Stimulated activated CD8-positive, alpha-beta memory T cell treated with anti-CD3 and anti-CD28 coated beads, Interleukin-15, amount 100 ng/mL, for 4 hours (primary cell): ENCODE measurements at places on chromosomes 5 and 9.

GRCh38 chr9:36163049-36163785 lies 6.0 kb upstream of the CCIN start:
- no peak for DNase-seq

DNA sequence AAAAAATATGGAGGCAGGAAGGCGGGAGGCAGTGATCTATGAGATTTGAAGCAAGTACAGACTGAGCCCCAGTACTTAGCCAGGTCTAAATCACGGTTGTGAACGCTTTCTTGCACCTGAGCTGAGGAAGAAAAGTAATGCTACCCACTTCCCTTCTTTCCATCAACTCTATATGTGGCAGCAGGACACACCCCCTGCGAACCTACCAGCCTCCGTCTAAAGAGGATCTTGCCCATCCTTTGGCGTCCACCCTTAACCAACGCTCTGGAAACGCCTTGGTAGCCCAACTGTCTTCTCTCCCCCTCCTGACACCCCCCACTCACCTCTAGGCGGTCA lies 545 bp downstream of the HMGCS1 start:
- DNase-seq = no peak

DNA sequence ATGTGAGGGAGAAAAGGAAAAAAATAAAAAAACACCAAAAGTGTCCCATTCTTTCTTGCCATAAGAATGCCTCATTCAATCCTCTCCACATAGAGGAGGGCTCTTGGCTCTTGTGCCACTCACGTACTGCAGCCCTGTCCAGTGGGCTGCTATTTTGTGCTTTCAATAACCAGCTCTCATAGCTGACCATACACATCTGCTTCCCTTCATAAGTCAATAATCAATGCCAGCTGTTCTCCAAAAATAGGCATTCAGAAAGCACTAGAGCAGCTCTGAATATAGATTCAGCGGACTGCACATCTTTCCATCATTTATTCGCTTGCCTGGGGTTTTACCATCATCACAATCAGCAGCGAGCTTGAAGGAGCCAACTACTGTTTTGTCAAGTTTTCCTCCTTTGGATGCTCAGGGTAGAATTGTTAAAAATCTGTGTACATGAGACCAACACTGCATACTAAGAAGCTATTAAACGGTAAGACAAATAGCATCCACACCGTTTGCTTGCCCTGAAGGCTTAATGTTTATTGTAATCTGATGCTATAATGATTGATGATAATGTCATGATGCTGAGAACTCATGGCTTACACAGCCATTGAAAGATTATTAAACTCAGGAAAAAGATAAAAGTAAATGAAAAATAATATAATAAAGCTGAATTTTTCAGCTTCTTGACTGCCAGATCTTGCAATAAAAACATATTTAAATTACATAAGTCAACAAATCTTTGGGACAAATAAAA lies 80.0 kb downstream of the OXCT1 start:
- no peak for DNase-seq

DNA sequence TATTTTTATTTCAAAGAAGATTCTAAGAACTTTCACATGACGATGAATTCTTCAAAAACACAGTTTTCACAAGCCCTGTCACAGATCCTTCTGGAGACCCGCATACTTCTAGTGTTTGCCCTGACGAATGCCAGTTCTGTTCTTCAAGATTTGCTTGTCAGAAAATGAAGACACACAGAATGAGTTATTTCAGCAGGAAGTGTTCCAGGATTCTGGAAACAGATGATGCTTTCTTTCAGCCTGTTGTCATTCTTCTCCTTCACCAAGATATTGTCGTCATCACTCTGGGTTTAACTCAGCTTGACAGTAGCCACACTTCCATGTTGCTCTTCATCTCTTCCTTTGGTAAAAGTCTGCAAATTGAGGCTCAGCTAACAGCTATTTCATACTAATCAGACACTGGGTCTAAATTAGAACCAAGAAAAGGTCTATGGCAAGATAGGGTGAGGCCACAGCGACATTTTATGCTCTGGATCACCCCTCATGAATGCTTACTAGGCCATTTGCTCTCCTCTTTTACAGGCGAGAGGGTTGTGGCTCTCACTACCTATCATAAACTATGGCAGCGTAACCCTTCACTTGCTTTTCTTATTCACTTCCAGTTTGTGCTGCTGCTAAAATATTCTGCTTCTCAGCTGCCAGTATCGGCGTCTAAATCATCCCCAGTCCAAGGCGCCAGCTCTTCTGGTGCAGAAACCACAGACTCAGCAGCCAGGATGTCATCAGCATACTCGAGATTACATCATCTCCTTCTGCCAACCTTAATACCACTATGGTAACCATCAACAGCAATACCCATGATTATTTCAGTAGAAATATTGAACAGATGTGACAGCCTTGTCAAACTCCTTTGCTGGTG lies 159.6 kb upstream of the TBCA start:
- DNase-seq = no peak

GRCh38 chr9:111715471-111715870 lies 54.1 kb downstream of the GNG10 start:
- no peak for DNase-seq

DNA sequence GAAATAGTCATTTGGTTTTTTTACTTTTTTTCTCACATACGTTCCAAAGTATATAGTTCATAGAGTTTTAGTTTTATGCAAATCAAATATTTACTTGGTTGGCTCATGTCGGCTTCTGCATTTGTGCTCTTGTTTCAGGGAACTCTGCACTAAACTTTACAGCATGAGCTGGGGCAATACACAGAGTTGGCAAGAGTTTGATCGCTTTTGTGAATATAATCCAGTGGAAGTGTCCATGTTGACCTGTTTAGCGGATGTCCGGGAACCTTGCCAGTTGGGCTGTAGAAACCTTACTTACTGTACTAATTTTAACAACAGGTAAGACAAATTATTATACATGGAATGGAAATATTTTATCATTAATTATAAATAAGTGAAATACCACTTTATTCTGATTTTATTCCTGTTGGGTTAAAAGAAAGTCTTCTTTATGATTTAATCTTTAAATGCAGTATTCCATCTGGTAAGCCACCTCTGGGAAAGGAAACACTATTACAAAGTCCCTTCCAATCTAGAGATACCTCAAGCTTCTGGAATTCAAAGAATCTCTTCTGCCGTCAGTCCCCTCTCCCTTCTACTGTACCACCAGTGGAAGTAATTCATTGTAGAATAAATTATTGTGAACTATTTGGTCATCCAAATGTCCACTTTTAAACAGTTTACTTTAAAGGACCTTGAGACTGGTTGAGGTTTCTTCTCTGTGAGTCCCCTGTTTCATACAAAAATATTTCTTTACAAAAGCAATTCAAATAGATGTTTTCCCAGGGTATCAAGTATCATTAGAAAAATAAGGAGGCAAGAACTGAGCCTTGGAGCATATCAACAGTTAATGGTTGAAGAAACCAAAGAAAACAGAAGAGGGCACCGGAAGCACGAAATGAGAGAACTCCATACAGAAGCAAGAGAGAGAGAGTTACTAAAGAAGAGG lies 45.2 kb upstream of the GLIPR2 start:
- DNase-seq = no peak

- DNase-seq = no peak
Measured at GRCh38 chr5:6723122-6723815, 10.0 kb downstream of the TENT4A start.

DNA sequence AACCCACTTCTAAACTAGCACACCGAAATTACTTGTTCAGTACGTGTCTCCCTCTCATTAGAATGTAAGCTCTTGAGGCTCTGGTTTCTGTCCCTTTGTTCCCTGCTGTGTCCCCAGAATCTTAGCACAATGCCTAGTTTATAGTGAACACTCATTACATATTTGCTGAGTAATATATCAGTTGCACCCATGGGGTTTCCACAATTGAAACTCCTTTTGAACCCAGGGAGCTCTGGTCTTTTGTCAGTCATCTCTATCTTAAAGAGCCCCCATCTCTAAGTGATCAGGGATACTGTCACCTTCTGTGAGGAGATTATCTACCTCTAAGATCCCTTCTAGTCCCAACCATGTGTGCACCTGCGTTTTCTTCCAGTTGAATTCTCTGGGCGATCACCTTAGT lies 12.8 kb downstream of the CAMK4 start:
- DNase-seq = no peak

DNA sequence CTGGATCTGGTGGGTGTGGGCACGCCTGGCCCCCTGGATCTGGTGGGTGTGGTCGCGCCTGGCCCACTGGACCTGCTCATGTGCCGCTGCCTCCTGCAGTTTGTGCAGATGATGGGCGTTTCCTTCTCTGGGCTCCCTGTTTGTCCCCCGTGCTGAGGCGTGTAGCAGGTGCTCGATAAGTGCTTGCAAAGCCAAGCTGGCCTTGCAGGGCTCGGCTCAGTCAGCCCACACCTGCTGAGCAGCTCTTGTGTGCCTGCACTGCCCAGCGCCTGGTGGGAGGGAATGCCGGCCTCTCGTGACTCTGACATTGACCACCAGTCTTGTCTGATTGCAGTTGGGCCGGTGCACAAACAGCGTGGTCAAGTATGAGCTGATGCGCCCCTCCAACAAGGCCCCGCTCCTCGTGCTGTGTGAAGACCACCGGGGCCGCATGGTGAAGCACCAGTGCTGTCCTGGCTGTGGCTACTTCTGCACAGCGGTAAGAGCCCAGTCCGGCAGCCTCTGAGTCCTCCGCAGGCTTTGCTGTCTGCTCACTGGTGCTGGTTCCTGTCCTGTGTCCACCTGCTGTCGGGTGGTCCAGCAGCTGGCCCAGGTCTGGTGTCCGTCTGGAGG lies 102.7 kb upstream of the CACNA1B start:
- no peak for DNase-seq

DNA sequence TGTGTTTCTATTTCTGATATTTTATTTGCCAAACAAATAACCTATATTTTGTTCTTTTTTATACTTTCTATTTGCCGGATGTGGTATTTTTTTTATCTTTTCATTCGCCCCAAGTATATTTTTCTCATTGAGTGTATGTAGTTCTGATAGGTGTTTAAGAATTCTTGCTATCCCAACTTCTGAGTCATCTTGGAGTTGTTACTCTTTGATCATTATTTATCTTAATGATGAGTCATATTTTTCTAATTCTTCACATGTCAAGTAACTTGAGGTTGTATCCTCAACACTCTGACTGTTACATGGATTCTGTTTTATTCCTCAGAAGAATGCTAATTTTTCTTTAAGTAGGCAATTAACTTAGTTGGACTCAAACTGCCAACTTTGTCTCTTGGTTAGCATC lies 498.1 kb downstream of the TLE1 start:
- DNase-seq = no peak
